ENCODE measurements at places on chromosomes 3 and 15. TPM values are rescaled to one million over a fixed set of nuclear protein-coding genes. Genes with fewer than 3 reads are reported as not detected.

The CSK gene
- 35.2 TPM for total RNA-seq

DNA sequence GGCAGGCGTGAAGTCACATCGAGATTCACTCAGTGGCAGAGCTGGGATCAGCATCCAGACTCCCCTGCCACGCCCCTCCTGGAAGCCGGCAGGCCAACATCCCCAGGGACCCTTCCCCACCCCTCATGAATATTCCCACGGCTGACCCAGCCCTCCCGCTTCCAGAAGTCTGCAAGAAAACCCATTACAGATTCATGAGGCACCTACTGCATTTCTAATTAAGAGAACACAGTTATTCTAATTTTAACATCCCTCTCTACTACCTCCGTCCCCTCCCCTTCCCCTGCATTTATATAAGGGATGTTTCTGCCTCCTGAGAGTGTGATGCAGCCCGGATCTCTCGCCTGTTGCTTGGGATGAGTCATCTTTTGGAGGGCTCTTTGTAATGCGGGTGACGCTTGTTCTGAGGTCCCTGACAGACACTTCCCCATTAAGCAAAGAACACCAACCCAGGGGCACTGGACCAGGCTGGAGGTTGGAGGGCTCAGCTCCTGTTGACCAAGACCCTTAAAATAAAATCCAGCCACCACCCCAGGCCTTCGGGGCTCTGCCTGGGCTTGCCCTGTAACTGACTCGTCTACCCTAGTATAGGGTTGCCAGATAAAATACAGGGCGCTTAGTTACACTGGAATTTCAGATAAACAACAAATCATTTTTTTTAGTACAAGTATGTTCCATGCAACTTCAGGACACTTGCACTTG is 118.7 kb downstream of the NUP210 start:
- no peak for DNase-seq

The PROS1 gene
- 4.3 TPM for total RNA-seq

The SPINT1 gene
- total RNA-seq, result 159 TPM

DNA sequence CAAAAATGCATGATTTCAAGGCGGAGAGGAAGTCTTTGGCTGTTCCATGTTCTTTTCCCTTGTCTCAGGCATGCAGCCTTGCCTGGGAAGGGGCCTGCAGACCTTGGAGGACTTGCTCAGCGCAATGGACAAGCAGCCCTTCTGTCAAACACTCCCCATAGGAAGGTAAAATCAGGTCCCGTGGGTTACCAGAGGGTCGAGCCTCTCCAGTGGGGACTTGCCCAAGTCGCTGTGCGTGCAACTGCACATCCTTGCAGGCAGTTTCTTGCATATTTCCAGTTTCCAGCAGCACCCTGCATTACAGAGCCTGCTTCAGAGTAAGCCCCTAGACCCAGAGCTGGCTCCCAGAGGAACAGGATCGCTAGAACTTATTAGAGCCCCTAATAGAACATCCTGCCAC is 75.5 kb upstream of the KLF13 start:
- no peak for DNase-seq

GRCh38 chr15:78906316-78906620 is 33.6 kb downstream of the MORF4L1 start:
- DNase-seq, result peak; percentile 76

GRCh38 chr15:66936861-66937582 is 128.4 kb upstream of the SMAD3 start:
- DNase-seq, result no peak

DNA sequence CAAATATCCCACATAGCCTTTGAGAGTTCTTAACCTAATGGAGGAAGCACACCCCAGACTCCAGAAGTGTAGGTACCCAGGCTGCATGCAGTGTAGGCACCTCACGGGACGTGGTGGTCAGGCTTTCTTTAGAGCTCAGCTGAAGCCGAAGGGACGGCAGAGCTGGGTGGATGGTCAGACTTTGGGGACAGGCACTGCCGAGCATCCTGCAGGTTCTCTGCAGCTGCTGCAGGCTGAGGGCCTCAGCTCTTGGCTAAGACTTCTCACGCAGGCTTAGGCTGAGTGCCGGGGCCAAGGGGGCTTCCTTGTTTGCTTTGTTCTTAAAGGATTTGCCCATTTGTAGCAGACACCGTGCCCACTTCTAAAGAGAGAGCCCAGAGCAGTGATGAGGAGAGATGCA is 177.0 kb downstream of the RAB11A start:
- no peak for DNase-seq

GRCh38 chr3:184643442-184643841 is 68.4 kb downstream of the MAGEF1 start:
- no peak for DNase-seq

DNA sequence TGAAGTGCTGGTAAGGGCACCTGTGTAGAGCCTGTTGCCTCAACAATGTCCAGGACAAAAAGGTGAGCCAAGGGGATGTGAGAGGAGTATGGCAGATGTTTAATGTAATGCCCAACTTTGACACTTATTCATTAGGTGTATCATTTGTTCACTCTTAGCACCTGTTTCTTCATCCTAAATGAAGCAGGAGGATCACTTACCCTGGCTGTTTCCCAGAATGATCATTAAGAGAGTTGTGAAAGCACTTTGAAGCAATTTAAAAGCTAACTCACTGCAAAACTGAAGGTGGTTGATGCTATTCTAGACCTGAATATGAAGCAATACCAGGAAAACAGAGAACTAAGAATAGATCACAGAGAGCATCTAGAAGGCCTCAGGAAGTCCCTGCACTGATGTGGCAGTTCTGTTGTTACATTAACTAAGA is 3.4 kb upstream of the HHLA2 start:
- no peak for DNase-seq

The CRTC3 gene
- 7.1 TPM for total RNA-seq

DNA sequence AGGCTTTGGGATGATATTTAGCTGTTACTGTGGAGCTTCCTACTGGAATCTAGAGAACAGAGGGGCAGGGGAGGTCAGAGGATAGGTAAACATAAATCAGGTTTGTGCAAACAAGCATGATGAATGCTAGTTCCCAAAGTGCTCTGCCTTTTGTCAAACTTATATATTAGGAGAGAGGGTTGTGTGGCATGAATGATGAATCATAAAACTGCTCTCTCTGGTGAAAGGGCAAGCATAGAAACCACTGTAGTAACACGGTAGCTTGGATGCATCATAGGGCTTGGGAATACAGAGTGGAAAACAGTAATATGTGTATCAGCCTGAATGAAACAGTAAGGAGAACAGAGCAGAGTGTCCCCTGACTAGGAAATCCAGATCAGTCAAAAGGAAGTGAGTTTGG is 486.7 kb downstream of the IL5RA start:
- peak; percentile 36 for DNase-seq

DNA sequence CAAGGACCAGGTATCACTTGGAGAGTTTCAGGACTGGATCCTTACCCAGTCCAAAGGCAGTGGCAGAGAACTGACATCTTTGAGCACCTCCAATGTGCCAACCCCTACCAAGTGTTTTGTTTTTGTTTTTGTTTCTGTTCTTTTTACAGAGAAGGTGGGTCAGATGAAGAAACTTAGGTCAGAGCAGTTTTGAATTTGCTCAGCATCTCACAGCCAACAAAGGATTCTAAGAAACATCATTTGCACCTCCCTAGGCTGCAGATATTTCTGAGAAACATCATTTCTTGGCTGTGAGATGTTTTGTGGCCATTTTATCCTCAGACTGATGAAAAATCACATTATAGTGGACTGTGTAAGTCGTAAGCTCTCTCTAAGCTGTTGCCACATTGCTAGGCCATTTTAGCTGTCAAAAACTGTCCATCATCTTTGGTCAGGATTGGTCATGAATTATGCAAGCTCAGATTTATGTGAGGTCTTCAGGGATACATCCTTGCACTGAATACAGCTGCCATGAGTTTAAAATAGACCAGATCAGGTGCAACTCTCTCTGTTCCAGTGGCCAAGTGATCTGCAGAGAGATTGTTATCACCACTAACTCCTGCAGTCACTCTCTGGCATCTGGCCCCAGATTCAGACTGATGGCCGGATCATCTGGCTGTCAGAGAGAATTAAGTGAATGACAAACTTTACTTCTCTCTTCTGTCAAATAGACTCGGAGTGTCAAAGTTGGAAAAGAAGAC is 341.5 kb downstream of the EPHB1 start:
- DNase-seq, result no peak

DNA sequence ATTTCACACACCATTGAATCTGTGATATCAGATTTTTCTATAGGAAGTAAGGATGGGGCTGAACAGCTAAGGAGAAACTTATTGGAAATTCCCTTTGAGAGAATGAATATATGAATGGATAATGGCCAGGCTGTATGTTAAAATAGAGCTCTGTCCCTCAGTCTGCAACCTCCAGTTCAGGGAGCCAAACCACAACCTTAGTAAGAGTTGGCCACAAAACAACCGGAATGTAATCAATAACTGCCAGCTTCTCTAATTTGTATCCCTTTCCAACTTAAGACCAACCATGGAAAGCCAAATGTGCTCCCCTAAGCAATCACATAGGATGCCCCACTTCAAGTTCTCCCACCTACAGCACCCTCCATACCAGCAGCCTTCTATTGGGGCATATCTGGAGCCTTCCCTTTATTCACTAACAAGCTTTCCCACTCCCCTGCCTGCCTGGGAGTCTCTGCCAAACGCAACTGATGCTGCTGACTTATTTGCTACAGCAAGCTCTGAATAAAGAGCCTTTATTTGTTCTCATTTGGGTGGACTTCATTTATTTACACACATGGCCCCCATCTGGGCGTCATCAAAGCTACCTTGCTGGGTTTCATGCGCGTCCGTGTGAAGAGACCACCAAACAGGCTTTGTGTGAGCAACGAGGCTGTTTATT is 75.4 kb upstream of the LARS2 start:
- DNase-seq, result no peak

Measured in epithelial cell of proximal tubule (primary cell).